Activated naive CD4-positive, alpha-beta T cell (primary cell): ENCODE measurements at places on chromosomes 6 and 20.

- no peak for DNase-seq
Observed at GRCh38 chr6:5373430-5373829, 112.1 kb downstream of the FARS2 start.

GRCh38 chr6:45555981-45556771 lies 178.4 kb upstream of the SUPT3H start:
- DNase-seq: no peak

- no peak for DNase-seq
Observed at GRCh38 chr20:17709361-17710293, 9.9 kb downstream of the BANF2 start.

- DNase-seq: no peak
Observed at GRCh38 chr20:33280775-33281174, 2.2 kb upstream of the BPIFB1 start.

DNA sequence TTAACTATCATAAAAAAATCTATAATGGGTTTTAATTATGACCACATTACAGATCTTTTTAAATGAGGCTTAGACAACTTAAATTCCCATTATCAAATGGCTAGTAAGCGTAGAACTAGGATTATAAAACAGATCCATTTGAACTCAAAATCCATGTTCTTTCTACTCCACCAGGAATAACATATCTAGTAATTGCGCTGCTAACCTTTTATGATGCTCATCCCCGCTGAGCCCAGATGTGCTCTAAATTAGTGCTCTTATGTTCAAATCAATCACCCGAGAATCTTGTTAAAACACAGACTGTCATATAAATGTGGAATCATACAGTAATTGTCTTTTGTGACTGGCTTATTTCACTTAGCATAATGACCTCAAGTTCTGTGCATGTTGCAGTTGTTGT lies 903.1 kb downstream of the PHF3 start:
- no peak for DNase-seq
